ENCODE measurements at places on chromosomes 5 and 9.

DNA sequence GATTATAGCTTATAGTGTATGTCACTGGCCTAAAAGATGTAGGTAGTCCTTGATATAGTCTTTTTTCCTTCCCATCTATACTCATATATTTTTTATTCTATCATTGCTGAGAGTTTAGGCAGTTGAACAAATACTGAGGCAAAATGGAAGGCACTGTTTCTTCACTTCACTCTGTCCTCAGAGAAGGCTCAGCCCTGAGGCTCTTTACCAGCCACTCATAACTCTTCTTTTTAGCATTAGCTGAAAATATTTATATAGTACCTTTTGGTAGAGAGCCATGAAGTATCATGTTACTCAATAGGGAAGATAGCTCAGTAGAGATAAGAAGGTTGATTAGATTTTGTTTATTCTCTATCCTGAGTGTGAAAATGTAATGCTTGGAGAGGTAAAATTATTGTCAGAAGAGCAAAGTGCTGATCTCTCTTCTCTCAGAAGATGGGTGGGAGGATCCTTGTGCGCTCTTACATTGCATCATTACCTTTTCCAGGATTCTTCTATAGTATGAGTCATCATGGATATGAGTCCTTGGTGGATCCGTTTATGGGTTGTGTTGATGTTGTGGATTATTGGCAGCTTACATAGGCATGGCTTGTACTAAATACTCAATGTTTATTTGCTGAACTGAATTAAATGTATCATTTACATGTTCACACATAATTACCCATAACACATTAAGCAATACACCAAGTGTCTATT, 88.1 kb downstream of the ANXA1 start:
- no peak for DNase-seq

DNA sequence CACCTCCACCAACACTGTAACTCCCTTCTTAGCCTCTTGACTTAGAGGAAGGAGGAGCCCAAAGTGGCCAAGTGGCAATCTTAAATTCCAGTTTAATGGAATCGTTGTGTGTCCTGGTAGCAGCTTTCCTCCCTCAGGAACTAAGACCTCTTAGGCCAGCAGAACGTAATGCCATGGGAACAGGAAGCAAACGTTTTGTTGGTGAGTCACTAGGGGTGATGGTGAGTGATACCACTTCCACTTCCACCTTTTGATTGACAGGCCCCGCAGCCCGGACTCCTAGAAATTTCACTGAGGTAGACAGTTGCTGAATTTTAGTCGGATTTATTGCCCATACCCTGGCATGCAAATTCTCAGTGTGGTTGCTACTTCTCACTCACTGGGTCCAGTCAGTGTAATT, 94.2 kb upstream of the FBN2 start:
- DNase-seq: no peak

GRCh38 chr5:109078448-109078847, 330.8 kb downstream of the FER start:
- no peak for DNase-seq

DNA sequence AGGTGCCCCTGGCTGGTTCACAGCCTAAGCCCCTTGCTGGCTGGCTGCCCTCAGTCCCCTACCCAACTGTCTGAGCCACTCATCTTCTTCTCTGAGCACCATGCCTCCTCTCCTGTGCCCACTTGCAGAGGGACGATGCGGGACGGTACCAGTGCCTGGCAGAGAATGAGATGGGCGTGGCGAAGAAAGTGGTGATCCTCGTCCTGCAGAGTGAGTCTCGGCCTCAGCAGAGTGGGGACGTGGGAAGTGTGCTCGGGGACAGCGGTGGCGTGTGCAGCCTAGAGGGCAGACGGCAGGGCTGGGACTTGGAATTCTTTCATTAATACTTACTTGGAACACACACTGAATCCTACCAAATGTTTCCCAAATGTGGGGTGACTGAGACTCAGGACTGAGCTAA, 34.3 kb upstream of the ASS1 start:
- no peak for DNase-seq

DNA sequence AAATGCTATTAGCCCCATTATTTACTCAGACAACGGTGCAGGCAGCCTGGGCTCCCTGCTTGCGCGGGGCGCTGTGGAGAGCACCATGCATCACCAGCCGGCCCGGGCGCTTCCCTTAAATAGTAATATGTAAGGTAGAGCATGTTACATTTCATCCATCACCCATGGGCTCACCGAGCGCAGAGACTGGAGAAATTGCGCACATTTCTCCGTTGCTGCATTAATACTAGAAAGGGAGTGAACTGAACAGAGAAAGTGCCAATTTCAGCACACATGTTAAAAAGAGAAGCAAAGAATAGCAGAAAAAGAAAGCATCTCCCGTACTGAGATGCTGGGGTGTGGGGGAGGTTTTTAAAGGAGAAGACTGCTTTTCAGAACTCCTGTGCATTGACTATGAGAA, 400.3 kb downstream of the ZSWIM6 start:
- no peak for DNase-seq

- DNase-seq: no peak
Observed at GRCh38 chr5:94901191-94901979, 282.9 kb downstream of the SLF1 start.

DNA sequence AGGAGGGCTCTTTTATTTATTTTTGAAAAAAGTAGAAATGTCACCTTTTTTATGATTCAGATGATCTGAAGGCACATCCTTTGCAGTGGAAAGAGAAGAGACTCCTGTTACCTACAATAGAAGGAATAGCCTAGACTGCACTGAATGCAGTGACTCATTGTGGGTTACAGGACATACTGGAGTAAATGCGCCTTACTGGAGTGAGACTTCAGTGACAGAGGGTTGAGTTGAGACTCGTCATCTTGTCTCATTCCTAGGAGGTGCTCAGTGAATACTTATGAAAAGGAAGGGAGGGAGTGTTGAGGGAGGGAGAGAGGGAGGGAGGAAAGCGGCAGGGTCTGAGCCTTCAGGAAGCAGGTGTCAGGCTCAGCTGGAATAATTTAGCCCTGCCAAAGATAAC, 25.2 kb downstream of the ANKRA2 start:
- no peak for DNase-seq

DNA sequence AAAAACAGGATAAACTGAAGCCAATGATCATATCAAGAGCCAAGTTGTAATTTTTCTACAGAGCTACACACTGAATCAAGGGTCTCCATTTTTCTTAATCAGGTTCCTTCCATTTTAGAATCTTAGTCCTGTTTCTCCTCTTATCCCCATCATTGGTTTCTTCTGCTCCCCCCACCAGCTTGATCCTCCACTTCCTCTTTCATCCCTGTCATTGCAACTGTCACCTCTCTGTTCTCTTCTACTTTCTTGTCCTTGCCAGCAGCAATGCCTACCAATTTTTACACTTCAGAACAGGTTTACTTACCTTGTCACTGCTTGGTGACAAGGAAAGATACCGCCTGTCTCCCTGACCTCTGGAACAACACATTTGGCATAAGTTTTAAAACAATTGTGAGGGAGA, 97.3 kb downstream of the CFAP90 start:
- no peak for DNase-seq

DNA sequence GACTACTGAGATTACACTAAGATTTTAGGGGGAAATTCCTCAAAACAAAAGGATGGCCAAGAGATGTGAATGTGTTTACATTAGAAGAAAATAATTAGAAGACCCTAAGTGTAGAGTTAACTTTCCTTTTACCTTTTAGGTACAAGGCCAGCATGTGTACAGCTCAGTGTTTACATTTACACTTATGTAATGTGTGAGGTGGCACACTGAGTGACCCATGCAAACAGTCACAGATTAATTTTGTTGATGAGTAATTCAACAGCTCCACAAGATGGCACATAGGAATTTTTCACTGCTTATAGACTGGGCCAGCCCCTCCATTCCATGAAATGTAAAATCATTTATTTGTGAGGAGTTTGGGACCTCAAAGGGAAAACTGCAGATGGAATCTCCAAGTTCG, 90.1 kb upstream of the SLC12A2 start:
- no peak for DNase-seq

- DNase-seq: no peak
Observed at GRCh38 chr5:82403026-82403425, 124.9 kb upstream of the RPS23 start.

DNA sequence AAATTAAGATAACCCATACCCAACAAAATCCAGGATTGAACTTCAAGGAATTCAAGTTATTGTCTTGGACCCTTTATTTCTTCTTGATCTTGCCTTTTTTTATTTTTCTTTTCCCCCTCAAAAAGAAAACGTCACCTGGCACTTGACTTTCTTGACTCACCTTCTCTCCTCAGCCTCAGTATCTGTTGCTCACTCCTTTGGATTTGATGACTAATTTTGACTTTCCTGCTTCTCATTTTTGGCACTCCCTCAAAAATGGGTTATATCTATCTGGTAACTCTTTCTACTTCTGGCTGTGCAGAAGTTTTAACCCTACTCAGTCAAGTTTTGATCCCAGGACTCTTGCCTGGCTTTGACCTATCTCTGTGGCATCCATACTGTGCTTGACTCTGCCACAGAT, 66.6 kb upstream of the SPATA31D4 start:
- DNase-seq: no peak

DNA sequence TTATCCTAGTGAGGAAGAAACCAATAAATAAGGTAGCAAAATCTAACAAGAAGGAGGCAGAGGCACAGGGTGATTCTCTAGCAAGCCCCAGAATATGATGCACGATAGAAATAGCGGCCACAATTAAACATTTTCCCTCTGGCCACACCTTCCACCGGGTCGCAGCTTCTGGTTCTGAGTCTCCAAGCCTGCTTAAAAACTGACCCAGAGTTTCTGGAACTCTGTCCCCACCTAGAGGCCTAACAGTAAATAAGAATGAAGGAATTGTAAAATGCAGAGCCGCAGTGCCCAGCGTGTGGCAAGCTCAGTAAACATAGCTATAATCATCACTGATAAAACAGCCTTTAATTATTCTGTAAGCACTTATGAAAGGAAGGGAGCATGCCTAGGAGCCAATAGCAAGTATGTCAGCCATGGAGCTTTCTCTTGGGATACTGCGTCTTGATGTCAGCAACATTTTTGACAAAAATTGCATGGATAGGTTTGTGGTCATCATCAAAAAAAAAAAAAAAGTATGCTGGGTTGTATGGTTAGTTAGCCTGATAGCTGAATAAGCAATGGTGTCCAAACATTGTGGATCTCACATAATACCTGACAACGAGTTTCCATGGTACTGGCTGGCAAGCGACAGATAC, 465.5 kb downstream of the DNAH5 start:
- DNase-seq: no peak

DNA sequence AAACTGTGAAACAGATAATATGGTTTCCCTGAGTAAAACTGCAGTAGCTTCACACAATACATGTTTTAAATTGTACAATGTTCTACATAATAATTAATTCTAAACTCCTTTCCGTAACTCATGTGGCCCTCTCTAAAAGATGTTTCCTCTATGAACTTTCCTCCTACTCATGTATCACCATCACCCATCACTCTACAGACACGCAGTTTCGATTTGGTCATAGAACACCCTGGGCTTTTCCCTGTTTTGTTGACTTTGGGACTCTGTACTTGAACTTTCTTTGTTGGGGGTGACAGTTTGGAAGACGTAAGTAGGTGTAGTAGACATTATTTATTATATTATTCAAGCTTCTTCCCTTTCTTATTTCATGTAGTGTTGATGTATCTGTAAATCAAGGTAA, 44.1 kb upstream of the GABRA6 start:
- no peak for DNase-seq

DNA sequence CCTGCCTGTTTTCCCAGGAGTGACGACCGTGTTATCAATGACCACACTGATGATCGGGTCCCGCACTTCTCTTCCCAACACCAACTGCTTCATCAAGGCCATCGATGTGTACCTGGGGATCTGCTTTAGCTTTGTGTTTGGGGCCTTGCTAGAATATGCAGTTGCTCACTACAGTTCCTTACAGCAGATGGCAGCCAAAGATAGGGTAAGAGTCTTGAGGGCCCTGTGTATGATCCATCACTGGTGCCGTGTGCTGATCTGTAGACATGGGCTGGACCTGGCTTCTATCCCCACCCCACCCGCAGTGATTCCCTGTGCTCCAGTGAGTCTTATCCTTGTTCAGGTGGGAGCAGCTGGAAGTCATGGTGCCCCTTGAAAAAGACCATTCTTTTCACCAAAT, 26.0 kb downstream of the GABRP start:
- DNase-seq: no peak

DNA sequence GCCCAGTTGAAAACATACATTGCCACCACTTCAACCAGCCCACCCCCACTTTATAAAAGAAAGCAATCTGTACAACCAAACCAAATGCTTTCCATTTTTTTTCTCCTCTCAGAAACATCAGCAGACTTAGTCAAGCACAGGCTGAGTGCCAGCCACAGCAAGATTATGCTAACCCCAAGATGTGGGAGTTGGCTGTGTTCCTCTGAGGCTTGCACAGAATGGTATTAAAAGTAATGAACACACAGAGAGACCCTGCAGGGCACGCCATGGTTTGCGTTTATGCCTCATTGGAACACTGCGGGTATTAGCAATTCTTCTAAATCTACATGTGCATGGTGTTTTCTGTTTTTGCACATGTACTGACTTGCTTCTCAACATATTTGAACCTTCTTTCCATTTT, 419.9 kb upstream of the GRAMD2B start:
- no peak for DNase-seq

GRCh38 chr5:172147857-172148256, 40.2 kb downstream of the STK10 start:
- no peak for DNase-seq

- DNase-seq: no peak
Observed at GRCh38 chr9:76932757-76933156, 26.8 kb upstream of the PRUNE2 start.

DNA sequence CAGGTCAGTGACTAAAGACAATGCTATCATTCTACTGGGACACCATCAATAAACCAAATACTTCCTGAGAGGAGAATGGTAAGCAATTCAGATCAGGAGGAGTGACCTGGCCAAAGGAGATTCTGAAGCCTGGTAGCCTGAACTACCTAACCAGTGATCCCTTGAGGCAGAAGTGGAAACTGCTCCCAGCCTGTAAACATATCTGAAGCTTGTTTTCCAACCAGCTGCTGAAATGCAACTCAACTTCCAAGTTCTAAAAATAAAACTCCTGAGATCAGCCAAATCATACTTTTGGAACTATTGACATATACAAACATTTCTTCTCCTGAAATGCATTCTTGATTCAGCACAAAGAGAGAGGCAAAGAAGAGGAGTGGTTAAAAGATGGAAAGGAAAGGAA, 204.1 kb downstream of the EBF1 start:
- DNase-seq: no peak

DNA sequence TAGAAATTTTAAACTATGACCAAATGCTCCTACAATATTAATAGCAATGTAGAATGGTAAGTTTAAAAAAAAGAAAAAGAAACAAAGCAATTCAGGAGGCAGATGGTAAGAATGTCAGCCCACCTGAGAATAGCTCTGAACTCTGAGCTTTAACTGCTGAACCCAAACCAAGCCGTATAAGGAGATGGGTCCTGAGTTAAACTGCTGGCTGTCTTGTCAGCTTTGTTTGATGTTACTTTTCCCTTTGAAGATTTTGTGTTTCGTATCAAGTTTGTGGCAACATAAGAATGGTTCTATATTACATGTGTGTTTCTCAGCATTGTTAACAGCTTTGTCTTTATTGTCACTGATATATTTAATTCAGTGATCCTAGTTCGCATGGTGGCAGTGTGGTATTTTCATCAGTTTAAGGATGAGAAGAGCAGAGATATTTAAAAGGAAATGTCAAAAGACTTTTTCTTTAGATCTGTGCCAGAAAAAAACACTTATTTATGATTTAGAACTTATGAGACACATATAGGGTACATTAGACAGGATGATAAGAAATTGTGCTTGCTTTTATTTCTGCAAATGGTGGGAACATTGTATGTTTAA, 390.1 kb downstream of the CCDC171 start:
- no peak for DNase-seq

All from activated naive CD4-positive, alpha-beta T cell treated with Interleukin-2 at 50 U/mL for 16 hours (primary cell).